ENCODE measurements at places on chromosomes 2 and 18.

GRCh38 chr18:8635087-8635486 lies 25.9 kb downstream of the RAB12 start:
- DNase-seq = no peak

- DNase-seq = peak; percentile 11
Observed at GRCh38 chr18:3703732-3704176, 253.8 kb downstream of the TGIF1 start.

DNA sequence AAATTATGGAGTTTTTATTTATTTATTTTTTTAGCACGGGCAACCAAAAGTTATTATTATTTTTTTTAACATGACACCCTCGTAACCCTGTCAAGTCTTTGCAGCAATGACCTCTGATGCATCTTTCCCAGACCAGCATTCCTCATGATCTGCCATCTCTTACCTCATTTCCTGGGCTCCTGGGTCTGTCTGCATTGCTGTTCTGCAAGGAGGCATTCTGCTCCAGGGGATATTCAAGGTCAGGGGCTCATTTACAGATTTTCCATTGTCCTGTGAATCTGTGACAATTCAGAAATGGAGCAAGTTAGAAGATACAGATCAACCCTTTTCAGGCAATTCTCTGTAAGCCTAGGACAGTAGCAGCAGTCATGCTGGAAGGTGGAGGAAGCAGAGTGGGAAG lies 43.0 kb downstream of the NGEF start:
- no peak for DNase-seq

- DNase-seq = no peak
Observed at GRCh38 chr2:175180701-175181103, 808 bp downstream of the ATP5MC3 start.

- DNase-seq = no peak
Observed at GRCh38 chr2:229601936-229602335, 112.4 kb downstream of the DNER start.

DNA sequence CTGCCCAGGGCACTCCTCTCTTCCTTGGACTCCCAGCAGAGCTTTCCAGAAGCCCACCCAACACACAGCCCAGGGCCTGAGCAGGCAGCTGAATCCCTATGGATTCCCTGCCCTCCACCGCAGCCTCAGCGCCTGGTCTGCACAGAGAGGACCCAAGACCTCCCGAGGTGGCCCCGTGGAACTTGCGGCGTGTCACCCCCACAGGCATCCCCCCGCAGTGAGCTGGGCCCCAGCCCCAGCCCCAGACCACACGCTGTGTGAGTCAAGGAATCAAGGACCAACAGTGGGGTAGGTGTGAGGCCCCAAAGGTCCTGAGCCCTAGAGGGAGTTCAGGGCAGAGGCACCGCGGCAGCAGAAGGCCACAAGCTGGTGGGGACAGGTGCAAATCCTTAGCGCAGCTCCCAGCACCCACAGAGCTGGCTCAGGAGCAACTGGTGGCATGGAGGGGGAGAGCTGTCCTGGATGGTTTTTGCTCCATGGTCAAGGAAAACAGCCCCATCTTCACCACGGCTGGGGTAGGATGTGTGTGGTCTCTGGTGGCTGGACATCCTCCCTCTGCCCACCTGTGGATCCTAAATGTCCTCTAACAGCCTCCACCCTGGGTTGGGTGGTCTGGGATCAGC lies 8.5 kb downstream of the HS6ST1 start:
- no peak for DNase-seq

- DNase-seq = no peak
Observed at GRCh38 chr2:101677658-101678057, 19.8 kb upstream of the MAP4K4 start.

- no peak for DNase-seq
Observed at GRCh38 chr2:47187069-47187468, 32.0 kb upstream of the STPG4 start.

DNA sequence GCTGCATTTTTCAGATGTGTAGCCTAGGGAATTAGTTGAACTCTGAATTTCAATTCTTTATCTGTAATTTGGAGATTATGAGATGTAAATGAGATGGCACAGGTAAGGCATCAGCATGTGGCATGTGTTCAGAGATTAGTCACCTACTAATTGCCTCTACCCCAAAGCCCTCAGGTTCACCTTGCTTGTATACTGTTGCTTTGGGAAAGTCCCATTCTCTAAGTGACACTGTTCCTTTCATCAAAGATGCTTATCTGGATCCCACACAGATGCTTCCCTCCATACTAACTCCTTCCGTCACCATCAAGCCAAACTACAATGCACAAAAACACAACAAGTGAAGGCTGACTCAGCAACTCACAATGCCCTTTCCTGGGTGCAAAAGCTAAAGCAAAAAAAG lies 143.7 kb downstream of the LRATD1 start:
- DNase-seq = no peak

- no peak for DNase-seq
Observed at GRCh38 chr18:4391859-4392258, 63.2 kb downstream of the DLGAP1 start.

DNA sequence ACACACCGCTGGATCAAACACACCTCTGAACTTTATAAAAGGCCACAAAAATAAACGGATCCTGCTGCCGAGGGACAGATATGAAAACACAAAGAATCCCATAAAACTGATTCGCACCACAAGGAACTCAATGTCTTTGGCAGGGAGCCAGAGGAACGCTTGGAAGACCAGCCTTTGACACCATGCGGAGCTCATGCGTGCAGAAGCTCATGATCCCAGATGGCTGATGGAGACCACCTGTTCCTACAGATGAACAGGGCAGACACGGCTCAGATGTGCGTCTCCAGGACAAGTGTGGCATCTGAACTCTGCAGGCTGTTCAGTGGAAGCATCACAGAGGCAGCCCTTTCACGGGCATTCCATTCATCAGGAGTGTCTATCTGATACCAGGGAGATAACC lies 24.9 kb downstream of the COPS9 start:
- no peak for DNase-seq

DNA sequence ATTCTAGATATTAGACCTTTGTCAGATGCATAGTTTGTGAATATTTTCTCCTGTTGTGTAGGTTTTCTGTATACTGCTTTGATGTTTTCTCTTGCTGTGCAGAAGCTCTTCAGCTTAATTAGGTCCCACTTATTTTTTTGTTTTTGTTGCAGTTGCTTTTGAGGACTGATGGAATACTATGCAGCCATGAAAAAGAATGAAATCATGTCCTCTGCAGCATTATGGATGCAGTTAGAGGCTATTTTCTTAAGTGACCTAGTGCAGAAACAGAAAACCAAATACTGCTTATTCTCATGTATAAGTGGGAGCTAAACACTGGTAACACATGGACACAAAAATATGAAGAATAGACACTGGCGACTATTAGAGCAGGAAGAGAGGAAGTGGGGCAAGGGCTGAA lies 155.0 kb upstream of the HNMT start:
- DNase-seq = no peak

GRCh38 chr2:64681479-64681967 lies 27.8 kb upstream of the SERTAD2 start:
- DNase-seq = no peak

DNA sequence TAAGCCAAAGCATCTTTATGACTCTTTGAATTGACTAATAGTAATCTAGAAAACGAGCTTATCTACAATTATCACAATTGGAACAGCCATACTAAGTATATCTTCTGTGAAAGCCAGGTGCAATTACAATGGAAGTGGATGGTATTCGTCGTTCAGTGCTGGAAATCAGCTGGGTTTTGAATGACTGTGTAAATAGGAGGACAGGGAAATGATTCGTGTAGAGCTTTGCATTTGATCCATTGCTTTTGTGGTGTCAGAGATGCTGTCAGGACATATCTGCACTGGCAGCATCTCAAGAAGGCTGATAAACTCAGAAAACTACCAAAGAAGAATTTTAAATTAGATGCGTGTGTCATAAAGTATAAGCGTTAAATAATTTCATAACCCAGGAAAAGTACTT lies 187.1 kb downstream of the ZNF407 start:
- DNase-seq = no peak

DNA sequence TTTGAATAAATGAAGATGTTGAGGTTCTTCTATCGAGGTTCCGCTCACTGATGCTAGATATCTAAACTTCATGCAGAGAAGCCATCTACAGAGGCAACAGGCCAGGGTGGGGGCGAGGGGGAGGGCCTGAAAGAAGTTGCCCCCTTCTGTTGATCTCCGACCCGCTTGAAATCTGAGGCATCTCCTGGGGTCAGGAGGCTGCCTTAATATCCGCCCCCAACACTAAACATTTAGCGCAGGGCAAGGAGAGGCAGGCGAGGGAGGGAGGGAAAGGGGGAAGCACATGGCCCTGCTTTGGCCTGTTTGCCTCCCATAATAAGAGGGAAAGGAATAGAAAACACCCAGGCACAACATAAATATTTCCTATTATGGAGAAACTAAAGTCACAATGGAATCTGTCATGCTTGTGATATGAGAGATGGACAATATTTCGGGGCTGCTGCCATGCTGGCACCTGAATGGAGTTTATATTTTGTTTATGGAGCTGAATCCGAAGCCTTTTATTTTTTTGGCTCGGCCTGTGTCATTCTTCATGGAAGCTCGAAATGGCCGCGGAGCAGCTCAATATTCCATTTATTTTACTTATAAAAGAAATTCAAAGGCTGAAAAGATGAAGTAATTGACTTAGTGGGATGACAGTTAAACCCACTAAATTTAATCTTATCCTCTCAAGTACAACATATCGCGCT lies 221.1 kb downstream of the INSIG2 start:
- no peak for DNase-seq

DNA sequence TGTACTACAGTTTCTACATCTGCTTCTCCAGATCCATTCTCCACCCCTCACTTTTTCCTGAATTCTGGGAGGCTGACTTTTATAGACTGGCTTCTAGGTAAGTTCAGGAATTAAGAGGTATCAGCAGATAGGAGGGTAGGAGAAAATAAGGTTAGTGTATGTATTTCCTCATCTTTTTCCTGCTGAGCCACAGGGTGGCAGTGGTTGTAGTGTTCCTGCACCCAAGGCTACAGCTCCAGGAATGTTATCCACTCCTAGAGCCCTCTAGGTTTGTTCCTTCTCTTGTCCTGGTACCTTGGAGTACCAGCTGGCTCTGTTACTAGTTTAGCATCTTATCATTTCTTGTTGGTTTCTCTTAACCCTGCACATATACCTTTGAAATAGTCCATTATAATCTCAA lies 40.7 kb upstream of the C2orf66 start:
- peak; percentile 10 for DNase-seq

DNA sequence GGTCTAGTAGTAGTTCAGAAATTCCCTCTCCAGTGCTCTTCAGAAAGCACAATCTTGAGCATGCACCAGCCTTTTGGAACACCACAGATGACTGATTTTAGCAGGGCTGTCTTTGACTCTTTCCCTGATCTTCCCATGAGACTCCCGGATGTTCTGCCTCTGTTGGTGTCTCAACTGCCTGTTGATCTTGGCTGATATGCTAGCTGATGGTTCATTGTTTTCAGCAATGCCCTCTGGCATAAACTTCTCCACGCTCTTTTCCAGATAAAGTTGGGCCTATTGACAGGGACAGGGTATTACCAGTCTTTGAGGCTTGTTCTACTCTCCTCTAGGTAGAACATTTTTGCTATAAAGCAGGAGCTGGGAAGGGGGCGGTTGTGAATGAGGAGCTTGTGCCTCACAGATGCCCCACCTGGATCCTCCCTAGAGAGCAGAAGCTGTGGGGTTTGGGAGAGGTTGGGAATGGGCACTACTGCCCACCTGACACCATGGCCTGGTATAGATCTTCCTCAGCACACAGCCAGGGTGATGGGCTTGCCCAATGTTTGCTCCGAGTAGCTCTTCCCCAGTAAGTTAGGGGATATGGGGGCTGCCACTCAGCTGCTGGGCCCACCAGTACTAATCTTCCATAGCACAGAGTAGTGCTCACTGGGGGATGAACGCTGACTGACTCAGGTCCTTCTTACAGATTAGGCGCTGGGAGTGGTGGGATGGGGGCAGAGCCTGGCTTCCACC lies 111.3 kb downstream of the PTGR3 start:
- no peak for DNase-seq

GRCh38 chr2:137826373-137827372 lies 137.6 kb upstream of the HNMT start:
- no peak for DNase-seq

- DNase-seq = no peak
Observed at GRCh38 chr2:173404841-173405750, 50.4 kb downstream of the CDCA7 start.

DNA sequence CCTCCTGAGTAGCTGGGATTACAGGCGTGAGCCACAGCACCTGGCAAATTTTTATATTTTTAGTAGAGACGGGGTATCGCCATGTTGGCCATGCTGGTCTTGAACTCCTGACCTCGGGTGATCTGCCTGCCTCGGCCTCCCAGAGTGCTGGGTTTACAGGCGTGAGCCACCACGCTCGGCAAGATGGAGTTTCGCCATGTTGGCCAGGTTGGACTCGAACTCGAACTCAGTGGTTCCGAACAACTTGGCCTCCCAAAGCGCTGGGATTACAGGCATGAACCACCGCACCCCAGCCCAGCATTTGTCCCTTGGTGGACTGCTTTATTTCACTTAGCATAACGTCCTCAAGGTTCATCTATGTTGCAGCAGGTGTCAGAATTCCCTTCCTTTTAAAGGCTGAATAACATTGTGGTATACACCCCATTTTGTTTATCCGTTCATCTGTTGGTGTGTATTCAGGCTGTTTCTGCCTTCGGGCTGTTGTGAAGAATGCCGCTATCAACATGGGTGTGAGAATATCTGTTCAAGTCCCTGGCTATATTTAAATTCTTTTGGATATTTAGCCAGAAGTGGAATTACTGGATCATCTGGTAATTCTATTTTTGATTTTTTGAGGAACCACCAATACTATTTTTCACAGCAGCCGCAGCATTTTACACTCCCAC lies 1.2 kb upstream of the CENPA start:
- DNase-seq = no peak

GRCh38 chr18:48934723-48935432 lies 15.9 kb downstream of the SMAD7 start:
- DNase-seq = no peak

- DNase-seq = no peak
Observed at GRCh38 chr2:116952254-116952653, 862.2 kb upstream of the DDX18 start.

DNA sequence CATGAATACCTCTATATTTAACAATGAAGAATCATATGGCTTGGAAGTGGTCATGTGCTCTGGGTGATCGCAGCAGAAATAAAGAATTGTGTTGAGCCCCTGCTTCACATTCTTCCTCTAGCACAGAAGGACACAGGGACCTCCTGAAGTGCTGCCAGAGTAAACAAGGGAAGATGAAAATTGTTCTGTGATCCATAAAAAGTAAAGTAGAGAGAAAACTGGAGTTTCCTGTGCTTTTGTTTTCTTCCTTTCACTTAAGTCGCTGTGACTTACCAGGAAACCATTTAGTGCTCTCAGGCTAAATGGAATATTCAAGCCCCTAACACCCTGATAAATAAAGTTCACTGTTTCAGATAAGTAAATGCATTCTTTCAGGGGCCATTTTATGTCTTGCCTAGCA lies 1173.6 kb upstream of the CHAC2 start:
- no peak for DNase-seq

GRCh38 chr2:109632158-109632789 lies 18.1 kb downstream of the SOWAHC start:
- DNase-seq = no peak

GRCh38 chr2:181421131-181421458 lies 36.1 kb upstream of the ITGA4 start:
- DNase-seq = no peak

- DNase-seq = no peak
Observed at GRCh38 chr2:28608500-28609424, 112.9 kb downstream of the PLB1 start.

Data from AG09309 (cell line).